H7 (cell line): ENCODE measurements at places on chromosomes 6 and 20. TPM values are rescaled to one million over a fixed set of nuclear protein-coding genes. Genes with fewer than 3 reads are reported as not detected.

- DNase-seq: no peak
Observed at GRCh38 chr6:155648301-155648700, 192.7 kb upstream of the NOX3 start.

- no peak for DNase-seq
Observed at GRCh38 chr6:52253494-52253893, 9.2 kb upstream of the IL17F start.

DNA sequence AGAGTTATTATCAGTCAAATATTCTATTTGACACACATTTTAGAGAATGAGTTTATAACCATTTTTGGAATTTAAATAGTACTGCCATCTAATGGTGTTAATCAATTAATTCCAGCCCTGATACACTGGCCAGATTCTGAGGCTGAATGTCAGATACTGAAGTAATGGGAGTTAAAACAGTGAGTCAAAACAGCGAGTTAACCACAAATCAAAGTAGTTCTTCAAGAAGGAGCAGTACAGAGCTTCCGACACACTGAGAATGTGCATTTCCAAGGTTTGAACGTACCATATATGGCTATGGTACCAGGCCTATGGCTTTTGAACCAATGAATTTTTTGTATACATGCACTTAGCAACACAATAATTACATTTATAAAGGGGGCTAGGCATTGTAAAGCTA lies 11.3 kb upstream of the CEP43 start:
- no peak for DNase-seq

GRCh38 chr20:7916648-7917047 lies 23.6 kb downstream of the HAO1 start:
- no peak for DNase-seq

- DNase-seq: peak; percentile 68
Observed at GRCh38 chr6:14211562-14211942, 94.0 kb downstream of the CD83 start.

- no peak for DNase-seq
Observed at GRCh38 chr20:44182863-44183262, 4.1 kb downstream of the JPH2 start.

DNA sequence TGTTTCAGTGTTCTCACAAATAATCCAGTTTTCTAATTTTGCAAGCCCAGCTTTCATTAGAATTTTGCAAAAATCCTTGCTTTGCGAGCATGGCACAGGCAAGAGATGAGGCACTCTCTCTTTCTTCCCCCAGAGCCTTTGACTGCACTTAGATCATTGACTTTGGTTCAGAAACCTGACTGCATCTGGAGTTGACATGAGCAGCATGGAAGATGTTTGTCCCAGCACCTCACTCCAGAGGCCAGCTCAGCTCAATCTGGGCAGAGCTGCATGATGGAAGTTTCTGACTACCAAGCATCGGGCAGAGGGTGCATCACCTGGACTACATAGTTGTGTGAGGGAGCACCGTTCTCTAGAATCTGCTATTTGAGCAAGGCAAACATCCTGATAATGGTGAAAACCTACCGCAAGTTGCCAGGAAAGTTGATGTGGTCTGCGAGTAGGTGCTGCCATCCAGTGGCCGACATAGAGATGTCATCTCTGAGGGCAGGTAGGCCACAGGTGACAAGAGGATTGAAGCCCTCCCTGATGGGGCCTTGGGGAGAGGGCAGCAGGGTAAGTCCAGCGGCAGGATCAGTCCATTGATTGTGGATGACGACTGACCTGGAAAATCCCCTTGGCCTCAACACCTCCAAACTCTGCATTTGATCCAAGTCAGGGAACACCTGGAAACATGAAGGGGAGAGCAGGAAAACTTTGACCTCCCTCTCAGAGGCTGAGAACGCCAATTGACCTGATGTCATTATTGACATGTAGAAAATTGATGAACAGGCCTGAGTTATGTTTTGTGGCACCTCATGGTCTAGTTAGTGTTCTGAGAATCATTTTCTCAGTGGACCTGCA lies 3.8 kb upstream of the LPA start:
- DNase-seq: peak; percentile 57

DNA sequence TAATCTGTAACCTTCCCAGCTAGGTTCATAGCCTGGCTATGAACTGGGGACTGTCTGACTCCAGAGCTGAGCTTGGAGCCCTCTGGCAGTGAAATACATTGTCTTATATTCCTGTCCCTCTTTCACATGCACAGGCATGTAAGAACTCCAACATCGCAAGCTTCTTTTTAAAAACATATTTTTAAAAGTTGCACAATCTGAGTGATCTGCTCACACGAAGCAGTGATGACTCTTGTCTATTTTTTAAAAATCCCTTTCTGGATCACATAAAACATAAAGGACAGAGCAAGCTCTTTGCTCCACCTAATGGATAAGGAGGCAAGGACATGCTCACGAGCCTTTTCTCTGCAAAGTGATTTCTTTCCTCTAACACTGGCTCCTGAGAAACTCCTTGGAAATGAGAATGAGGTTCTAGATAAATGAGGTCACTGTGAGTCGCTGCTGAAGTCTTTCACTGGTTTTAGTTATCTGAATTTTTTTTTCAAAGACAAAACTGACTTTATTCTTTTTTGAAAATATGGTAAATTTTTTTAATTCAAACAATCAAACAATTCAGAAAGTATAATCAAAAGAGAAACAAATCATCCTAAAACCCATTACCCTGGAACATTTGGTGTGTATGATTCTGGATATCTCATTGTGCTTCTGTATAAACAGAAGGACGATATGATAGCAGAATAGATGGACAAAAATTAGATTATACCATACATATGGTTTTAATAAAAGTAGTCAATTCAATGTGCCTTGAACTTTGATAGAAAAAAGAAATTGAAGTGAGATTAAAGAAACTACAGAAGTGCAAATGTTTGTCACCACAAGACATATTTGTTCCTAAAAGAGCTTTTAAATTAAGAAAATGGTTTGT lies 30.8 kb downstream of the IL20RA start:
- DNase-seq: peak; percentile 39

DNA sequence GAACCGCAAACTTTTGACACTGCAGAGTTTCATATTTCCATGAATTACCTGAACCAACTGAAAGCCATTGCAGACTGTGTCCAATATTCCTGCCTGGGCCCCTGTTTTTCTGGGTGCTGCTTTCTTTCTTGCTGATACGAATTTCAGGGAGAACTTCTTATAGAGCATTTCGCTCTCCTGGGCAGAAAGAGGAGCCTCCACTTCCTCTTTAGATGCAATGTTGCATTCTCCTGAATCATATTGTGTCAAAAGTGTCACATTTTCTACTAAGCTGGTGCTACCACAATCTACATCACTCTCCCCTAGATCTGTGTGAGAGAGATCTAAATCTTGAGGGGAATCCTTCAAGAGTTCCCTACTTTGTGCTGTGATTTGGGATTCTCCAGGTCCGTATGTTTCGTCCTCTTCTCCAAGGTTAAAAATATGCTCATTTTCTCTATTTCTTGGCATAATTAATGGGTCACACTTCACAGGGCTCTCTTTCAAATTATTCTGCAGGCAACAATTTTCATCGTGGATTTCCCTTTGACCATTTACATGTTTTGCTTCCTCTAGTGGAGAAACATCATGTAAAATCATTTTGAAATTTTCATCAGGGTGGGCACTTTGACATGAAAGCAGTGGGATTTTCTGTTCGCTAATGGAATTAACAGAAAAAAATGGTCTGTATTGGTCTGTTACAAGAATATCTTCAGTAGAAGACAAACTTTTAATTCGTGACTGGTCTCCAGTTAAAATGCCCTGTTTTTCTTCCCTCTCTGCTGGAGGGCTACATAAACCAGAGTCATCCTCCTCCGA lies 102.3 kb downstream of the DST start:
- DNase-seq: no peak

The STMND1 gene
- not detected in 2 replicates for total RNA-seq

The KCNQ5 gene
- total RNA-seq: 0.18 and 0.31 TPM in 2 replicates

The LAMA4 gene
- 1.1 and 2.1 TPM in 2 replicates for total RNA-seq
